ENCODE measurements at places on chromosomes 7 and 10. TPM values are rescaled to one million over a fixed set of nuclear protein-coding genes. Genes with fewer than 3 reads are reported as not detected.

Gene CCDC172
- not detected for total RNA-seq

Gene CFAP69
- 4.4 TPM for total RNA-seq

Gene UBTD1
- 31.2 TPM for total RNA-seq

Gene POU6F2
- total RNA-seq, result not detected

Gene OPN1SW
- total RNA-seq, result not detected

All from uterine smooth muscle cell (primary cell).